ENCODE measurements at places on chromosomes 3 and 15. TPM values are rescaled to one million over a fixed set of nuclear protein-coding genes. Genes with fewer than 3 reads are reported as not detected.

Gene ZNF860
- total RNA-seq = 1.2 TPM

Gene ANP32A
- 100 TPM for total RNA-seq

Gene SAMD7
- not detected for total RNA-seq

Gene FBXL2
- total RNA-seq = 31.0 TPM

Gene ADAMTS7
- 83.0 TPM for total RNA-seq

Gene TMEM89
- total RNA-seq = not detected

Gene ZFAND6
- total RNA-seq = 84.9 TPM

Gene SEMA4B
- 16.7 TPM for total RNA-seq

Gene LIPH
- total RNA-seq = 2.0 TPM

Gene SLC22A14
- 0.18 TPM for total RNA-seq

Gene CCR8
- not detected for total RNA-seq

Gene CATSPER2
- total RNA-seq = 0.29 TPM

Gene TRIM42
- total RNA-seq = not detected

Gene PRRT3
- 3.6 TPM for total RNA-seq

Gene KY
- not detected for total RNA-seq

Gene IL5RA
- total RNA-seq = not detected

Gene MEX3B
- 23.6 TPM for total RNA-seq

Gene LYZL4
- not detected for total RNA-seq
